ENCODE measurements at places on chromosomes 16 and 17.

GRCh38 chr17:17431605-17432004 is 45.2 kb upstream of the MED9 start:
- DNase-seq = no peak

DNA sequence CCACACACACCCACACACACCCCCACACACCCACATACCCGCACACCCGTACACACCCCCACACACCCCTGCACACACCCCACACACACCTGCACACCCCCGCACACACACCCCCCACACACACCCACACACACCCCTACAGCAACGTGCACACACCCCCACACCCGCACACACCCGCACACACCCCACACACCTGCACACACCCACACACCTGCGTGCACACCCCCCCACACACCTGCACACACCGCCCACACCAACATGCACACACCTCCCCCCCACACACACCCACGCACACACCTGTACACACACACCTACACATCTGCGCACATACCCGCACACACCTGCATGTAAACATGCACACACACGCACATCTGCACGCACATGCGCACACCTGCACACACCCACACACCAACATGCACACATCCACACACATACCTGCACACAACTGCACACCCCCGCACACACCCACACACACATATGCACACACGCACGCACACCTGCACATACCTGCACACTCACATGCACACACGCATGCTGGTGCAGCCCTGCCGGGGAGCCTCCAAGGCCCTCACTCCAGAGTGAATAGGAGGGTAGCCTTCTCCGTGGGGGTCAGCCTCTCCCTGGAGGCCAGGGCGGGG is 7.5 kb downstream of the ASPSCR1 start:
- no peak for DNase-seq

- DNase-seq = no peak
Observed at GRCh38 chr16:3068487-3068886, 3.0 kb downstream of the IL32 start.

- no peak for DNase-seq
Observed at GRCh38 chr17:31379597-31380205, 11.8 kb upstream of the RAB11FIP4 start.

All from NCI-H1092 treated with DMSO at 0.1 percent for 48 hours (cell line).